ENCODE measurements at places on chromosomes 1 and 21.

- DNase-seq = no peak
These were observed 2.7 kb upstream of the OLIG2 start for GRCh38 chr21:33022828-33023573.

DNA sequence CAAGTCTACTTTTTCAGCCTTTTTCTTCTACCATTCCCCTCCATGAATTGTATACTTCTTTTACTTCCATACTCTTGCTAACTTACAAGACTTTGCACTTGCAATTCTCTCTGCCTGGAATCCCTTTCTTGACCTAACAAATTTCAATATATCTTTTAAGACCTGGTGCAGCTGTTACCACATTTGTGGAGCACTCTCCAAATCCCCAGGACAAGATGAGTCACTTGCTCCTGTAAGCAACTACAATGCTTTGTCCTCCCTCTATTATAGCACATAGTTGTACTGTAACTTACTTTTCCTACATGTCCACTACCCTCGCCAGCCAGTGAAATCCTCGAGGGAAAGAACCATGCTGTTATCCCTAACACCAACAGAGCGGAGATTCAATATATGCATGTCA lies 43.1 kb downstream of the WARS2 start:
- no peak for DNase-seq

- no peak for DNase-seq
These were observed 2.6 kb downstream of the IKBKE start for GRCh38 chr1:206472886-206473285.

GRCh38 chr1:116472431-116472961 lies 98.3 kb downstream of the CD58 start:
- DNase-seq = peak; percentile 29

DNA sequence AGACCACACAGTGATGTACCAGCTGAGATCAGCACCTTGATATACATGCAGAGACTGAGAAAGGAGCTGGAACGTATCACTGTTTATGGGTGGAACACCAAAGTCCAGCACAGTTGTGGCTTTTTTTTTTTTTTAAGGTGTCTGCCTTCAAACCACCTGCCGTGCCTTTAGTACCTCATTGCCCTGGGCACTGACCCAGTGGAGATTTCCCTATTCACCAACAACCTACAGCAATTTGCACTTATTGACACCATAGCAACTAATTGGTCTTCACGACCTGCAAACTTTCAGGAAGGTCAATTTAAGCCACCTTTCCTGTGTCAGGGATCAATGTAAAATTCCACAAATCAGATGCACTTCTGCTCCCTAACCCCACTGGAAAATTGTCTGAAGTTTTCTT lies 181.6 kb upstream of the ADGRL2 start:
- DNase-seq = no peak

- DNase-seq = no peak
These were observed 17.2 kb downstream of the KAZN start for GRCh38 chr1:14615549-14616218.

- DNase-seq = no peak
These were observed 31.3 kb downstream of the NSL1 start for GRCh38 chr1:212760126-212760823.

GRCh38 chr1:235601104-235601503 lies 48.5 kb downstream of the GNG4 start:
- peak; percentile 33 for DNase-seq

GRCh38 chr1:164559342-164560051 lies 513 bp downstream of the PBX1 start:
- DNase-seq = peak; percentile 37

GRCh38 chr1:98325646-98326440 lies 335.7 kb upstream of the SNX7 start:
- peak; percentile 12 for DNase-seq

DNA sequence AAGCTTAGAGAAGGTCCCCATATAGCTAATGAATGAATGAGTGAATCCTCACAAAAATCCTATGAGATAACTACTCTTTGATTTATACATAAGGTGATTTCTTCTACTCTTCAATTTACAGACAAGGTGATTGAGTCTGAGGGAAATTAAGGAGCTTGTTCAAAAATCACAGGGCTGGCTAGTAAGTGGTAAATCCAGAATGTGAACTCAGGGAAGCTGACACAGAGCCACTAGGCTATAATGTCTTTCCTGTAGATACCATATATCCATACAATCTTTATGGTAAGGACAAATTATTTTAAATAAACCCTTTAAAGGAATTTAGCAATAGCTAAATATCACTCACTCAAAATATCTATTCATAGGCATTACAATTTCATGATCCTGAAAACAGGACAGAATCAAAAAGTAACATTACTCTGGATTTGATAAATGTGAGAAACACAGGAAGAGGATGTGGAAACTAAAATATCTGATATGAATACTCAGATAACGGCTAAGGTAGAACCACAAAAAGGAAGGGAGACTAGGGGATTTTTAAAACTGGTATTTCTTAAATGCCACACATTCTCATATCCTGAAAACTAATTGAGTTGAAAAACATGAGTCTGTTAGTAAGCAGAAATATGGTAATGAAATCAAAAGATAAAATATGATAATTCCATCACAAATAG lies 108.2 kb downstream of the NBPF12 start:
- DNase-seq = no peak
